Stimulated activated CD4-positive, alpha-beta T cell treated with anti-CD3 and anti-CD28 coated beads, TNF-alpha, amount 100 ng/mL, for 4 hours (primary cell): ENCODE measurements at places on chromosomes 5 and 9.

GRCh38 chr5:121667292-121667691 is 184.4 kb upstream of the FTMT start:
- DNase-seq, result no peak

- DNase-seq, result no peak
Measured at GRCh38 chr5:52842111-52842510, 54.4 kb downstream of the ITGA1 start.

- no peak for DNase-seq
Measured at GRCh38 chr9:69307446-69308205, 17.4 kb upstream of the ENTREP1 start.

DNA sequence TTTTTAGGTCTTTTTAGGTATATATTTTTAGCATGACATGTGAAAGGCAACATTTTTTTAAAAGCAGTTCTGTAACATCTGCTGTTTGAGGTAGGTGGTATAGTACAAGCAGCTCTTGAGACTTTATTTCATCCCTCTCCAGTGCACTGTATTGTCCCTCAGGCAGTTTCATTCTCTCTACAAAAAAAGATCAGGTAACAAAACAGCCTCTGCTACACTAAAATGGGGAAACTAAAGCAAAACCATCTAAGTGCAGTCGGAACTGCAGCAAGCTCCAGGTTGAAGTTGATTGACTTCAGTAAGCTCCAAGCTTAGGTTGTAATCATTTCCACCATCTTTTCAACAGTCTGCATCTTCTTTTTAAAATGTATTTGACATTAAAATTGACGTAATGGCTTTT is 195.6 kb downstream of the DEPDC1B start:
- DNase-seq, result no peak

- no peak for DNase-seq
Measured at GRCh38 chr5:29498412-29498811, 1695.1 kb upstream of the CDH6 start.

GRCh38 chr9:136171009-136171800 is 33.7 kb downstream of the LHX3 start:
- DNase-seq, result no peak

- DNase-seq, result no peak
Measured at GRCh38 chr5:55308254-55308836, 556 bp downstream of the MTREX start.
